Keratinocyte (primary cell): ENCODE measurements at places on chromosomes 5 and 9. TPM values are rescaled to one million over a fixed set of nuclear protein-coding genes. Genes with fewer than 3 reads are reported as not detected.

PCDHB11 gene
- not detected in 3 replicates for polyA plus RNA-seq

IL13 gene
- polyA plus RNA-seq, result not detected in 3 replicates

SPINK4 gene
- polyA plus RNA-seq, result 0.85 TPM in 1 of 3 replicates, not detected in the others

TMEM215 gene
- polyA plus RNA-seq, result not detected in 3 replicates

MCTP1 gene
- polyA plus RNA-seq, result 2.8 to 4.9 TPM (median 4.9 TPM) in 3 replicates

NSA2 gene
- polyA plus RNA-seq, result 46.0 to 107 TPM (median 85.7 TPM) in 3 replicates

ROR2 gene
- polyA plus RNA-seq, result 0.22 to 0.48 TPM (median 0.40 TPM) in 3 replicates

TMC1 gene
- 0.05 to 0.24 TPM (median 0.12 TPM) in 3 replicates for polyA plus RNA-seq

BTNL9 gene
- polyA plus RNA-seq, result 0.07 to 0.14 TPM in 2 of 3 replicates, not detected in the other

DNA sequence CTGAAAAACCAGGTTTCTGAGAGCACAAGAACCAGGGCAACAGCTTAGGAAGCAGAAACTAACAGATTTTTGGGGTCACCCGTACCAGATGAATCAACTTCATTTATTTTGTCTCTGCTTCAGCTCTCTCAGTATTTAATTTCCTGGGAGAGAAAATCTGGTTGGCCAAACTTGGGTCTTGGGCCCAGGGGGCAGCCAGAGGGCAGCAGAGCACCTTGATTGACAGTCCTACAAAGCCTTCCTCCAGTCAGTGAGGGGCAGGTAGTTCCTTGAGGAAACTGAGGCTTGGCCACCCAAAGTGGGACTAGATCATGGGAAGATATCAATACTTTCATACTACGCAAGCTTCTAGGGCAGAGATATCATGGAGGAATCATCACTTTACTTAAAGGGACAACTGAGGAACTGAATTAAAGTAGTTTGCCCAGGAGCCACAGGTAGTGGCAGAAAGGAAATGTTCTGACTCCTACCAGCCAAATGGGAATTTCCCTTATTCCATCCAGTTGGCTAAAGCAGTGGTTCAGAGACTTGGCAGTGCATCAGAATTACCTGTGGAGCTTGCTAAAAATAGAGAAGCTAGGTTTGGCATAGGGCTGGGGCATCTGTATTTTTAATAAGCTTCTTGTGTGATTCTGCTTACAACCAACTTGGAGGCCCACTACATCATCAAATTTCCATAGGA lies 21.5 kb upstream of the ARHGAP26 start:
- DNase-seq, result no peak

- DNase-seq, result no peak
Measured at GRCh38 chr9:113482341-113482740, 18.8 kb downstream of the RGS3 start.

DNA sequence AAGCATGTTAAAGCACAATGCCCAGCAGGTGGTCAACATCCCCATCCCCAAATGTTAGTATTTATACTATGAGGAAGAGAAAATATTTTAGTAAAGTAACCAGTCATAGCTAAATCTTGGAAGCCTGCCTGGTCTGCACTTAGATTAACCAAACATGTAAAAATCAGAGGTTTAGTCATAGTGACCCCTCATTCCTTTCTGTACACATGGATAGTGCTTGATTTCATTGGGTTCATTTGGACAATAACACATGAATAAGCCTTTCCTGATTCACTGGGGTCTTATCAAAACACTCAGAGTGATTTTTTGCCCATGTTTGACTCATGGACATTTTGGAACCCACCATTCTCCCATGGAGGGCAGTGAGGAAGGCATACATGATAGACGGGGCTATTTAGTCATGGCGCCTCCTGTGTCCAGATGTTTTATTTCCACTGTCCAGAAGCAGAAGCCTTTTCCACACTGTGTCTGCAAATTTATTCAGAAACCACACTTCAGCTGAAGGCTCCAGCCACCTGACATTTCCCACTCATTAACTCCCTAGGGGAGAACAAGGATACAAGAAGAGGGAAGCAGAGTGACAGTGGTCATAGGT lies 32.5 kb downstream of the OR1J1 start:
- DNase-seq, result no peak

DNA sequence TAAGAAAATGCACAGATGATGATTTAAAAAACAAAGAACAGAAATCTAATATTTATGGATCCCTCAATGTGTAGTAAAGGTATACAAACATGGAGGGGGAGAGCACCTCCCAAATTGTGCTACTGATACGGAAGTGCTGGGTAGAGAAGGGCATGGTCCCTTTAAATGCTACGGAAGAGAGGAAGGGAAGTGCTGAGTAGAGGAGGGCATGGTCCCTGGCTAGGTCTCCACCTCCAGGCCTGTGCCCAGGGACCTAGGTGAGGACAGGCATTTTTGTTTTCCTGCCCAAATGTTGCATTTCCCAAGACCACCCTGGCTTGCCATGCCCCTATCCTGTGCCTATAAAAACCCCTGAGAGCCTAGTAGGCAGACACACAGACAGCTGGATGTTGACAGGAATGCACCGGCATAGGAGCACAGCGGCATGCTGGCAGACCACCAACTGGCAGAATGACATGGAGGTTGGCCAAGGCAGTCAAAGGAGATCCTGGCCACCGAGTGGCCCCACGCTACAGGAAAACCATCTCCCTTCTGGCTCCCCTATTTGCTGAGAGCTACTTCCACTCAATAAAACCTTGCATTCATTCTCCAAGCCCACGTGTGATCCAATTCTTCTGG lies 62.1 kb upstream of the SPDL1 start:
- DNase-seq, result no peak

GRCh38 chr5:151970885-151971284 lies 46.2 kb upstream of the GLRA1 start:
- no peak for DNase-seq

DNA sequence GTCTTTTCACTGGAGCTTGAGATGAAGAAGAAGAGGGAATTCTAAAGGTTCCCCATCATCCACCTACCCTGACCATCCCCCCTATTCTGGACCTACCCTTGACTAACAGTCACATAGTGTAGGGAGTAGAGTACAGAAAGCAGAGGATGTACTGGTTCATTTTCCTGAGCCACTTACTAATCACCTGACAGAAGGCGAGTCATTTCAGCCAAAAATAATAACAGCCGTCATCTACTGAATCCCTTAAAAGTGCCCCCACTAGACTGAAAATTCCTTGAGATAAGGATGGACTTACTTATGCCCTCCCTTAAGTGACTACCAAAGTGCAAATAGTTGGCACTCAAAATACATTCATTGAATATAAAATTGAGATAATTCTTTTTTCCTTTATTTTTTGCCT lies 112.2 kb downstream of the FOXD1 start:
- DNase-seq, result no peak

- DNase-seq, result no peak
Measured at GRCh38 chr5:61327760-61328753, 4.0 kb upstream of the ZSWIM6 start.

DNA sequence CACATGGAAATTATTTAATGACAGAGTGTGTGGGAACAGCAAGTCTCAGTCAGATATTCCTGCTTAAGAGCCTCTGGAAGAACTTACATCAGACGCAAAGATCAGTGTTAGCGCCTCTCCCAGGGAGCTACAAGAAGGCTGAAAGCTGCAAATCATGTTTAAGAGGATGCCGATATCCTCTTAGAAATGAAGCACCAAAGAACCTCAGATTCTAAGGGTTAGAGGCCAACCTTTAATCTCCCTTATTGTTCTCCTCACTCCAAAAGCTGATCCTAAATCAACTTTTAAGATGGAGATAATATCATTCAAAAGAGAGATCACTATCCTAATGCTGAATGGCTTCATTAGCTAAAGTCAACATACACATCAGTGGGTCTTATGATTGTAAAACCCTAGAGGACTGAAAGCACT lies 160.6 kb downstream of the NFIB start:
- no peak for DNase-seq

DNA sequence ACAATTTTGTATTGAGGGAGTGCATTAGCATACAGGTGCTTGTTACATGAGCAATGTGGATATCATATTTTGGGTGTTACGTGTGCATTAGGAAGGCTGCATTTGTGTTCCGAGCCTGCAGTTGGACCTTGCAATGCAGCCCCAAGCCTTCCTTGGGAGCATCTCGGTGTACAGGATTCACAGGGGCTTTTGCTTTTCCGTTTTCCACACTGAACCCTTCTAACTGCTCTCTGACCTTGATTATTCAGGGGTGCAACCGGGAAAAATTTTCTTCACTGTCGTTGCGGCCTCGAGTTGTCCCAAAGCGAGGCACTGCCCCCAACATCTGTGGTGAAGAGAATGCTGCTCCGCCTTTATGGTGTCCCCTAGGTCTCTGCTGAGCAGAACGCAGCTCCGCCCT lies 80.1 kb upstream of the PLEKHG4B start:
- DNase-seq, result no peak

DNA sequence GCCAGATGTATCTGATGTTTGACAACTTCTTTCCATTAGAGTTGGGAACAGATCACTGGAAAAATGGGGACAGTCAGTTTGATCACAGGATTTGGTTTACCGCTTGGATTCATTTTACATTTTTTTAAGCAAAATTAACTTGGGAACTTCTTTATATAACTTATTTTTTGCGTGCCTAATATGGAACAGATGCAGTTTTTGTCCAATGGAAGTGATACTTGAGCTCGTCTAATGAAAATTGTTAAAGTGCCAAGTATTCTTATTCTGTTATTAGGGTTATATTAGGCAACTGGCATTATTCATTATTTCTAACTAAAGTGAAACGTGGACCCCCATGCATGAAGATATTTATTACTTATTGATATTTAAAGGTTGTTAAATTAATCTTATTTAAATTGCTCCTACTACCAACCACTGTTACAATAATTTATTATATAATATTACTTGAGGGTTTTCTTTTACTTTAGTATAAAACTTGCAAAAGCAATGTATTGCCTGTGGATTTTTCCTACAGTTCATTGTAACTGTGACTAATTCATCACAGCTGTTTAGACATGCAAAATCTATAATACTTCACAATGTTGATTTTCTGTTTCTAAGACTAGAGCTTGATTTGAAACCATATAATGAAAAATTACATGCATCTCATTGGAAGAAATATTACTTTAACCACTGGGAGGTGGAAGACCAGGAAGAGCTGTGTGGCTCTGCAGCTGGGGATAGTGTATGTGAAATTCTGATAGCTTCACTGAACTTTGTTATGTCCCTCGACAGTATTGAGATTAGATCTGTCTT lies 787.3 kb upstream of the WWC1 start:
- DNase-seq, result no peak

- DNase-seq, result no peak
Measured at GRCh38 chr9:68704814-68705530, at the start of gene PIP5K1B. Gene PIP5K1B, plus strand, starts transcription at chr9:68705240. Its CDS starts 117,375 bp downstream, at chr9:68822615.

- DNase-seq, result no peak
Measured at GRCh38 chr5:139605887-139606286, 42.3 kb upstream of the CXXC5 start.

GRCh38 chr5:179791881-179792611 lies 1.7 kb upstream of the LTC4S start:
- no peak for DNase-seq

DNA sequence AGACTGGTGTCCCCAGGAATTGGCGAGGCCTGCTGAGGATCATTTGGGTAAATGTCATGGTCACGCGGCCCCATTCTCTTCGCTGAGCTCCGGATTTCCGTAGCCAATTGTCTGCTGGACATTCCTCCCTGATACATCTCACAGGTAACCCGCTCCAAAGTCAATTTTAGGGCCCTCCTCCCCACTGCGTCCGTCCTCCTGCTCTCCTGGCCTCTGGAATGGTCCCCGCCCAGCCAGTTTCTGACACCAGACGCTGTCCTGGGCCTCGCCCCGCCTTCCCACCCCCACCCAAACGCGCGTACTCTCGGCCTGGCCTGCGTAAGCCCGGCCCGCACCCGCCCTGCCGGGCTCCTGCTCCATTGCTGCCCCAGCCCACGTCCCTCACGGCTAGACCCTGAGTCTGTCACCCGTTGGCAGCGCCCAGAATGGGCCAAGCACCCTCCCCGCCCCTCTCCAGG lies 202.0 kb downstream of the AUH start:
- no peak for DNase-seq

- no peak for DNase-seq
Measured at GRCh38 chr5:111753884-111754589, 3.0 kb downstream of the NREP start.

DNA sequence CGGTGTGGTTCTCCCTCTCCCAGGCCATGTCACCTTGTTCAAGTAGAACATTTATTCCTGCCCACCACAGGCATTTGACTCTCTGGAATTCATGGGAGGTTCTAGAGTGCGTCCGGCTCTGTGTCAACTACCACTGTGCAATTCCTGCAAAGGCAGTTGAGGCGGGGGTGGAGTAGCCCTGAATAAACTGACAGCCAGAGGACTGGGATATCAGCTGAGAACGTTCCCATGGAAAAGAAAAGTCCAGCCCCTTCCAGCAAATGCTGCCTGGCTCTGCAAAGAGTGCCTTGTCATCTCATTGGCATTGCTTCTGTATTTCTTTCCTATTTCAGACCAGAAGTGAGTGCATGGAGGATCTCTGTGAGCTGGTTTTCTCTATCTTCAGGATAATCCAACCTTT lies 18.9 kb upstream of the MEGF9 start:
- DNase-seq, result no peak

DNA sequence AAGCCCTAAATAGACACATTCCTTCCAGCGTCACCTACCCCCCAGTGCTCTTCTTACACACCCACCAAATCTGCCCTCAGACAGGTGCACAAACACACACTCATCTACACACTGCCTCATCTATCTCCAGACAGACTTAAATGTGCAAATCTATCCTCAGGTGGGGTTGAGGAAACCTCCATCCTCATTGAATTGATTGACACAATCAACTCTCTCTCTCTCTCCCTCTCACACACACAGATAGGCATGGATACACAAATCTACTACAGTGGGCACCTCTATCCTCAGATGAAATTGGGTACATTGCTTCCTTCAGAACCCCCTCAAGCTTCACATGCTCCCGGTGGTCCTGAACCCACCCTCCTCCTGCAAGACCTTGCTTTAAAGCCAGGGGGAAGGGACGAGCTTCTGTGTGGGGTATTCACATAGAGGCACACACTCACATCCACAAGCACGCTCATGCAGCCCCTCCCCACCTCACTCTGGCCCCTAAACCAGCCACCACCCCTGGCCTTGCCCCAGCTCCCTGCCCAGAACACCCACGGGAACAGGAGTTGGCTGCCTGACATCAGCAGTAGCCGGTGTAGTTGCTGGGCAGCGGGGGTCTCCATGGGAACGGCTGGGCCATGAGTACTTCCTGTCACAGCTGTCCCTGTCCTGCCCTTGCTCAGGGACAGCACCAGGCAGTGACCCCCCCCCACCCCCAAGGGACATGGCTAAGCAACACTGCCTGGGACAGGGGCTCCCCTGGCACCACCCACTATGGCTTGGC lies 22.8 kb downstream of the PCDH1 start:
- no peak for DNase-seq

- DNase-seq, result no peak
Measured at GRCh38 chr5:14928661-14929060, 57.1 kb upstream of the ANKH start.

- DNase-seq, result no peak
Measured at GRCh38 chr5:1122511-1123294, 10.8 kb upstream of the SLC12A7 start.

DNA sequence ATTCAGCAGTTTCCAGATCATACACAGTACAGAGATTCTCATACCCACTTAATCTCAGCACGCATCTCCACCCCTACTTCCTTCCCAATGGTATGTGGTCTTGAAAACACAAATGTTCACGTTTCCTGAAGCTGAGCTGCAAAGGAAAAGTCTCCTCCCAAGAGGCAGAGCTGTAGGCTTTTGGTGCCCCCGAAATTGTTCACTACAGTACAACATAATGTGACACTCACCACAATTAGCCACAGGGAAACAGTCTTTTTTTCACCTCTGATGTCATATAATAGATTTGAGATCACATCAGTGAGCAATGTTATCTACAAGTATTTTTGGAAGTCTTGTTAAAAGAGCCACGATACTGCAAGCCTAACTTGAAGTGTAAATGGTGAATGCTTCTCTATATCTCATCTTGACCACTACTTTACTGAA lies 40.2 kb downstream of the NFIB start:
- DNase-seq, result no peak
